Colonic mucosa (tissue), 4 donors: ENCODE measurements at places on chromosomes 1 and 21.

- DNase-seq = no peak
These were observed 85.0 kb upstream of the KCNJ15 start for GRCh38 chr21:38171723-38172344.

DNA sequence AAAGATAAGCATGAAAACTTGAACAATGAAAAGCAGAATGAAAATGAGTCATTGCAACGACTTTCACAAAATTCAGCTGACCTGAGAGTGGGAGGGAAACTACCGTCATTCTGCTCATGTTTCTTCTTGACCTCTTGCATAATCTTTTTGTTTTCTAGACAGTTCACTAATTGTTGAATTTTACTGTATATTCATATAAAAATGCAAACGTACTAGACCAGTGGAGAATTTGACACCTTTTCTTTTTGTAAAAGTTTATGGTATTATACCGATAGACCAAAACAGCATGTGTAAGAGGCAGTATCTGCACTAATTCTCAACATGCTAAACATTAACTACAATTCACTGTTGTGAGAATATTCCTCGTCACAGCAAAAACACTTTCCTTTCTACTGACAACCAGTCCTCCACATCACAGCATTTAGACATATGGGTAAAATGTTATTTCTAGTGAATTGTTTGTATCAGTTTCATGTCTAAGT lies 137.8 kb downstream of the GREM2 start:
- DNase-seq = no peak

DNA sequence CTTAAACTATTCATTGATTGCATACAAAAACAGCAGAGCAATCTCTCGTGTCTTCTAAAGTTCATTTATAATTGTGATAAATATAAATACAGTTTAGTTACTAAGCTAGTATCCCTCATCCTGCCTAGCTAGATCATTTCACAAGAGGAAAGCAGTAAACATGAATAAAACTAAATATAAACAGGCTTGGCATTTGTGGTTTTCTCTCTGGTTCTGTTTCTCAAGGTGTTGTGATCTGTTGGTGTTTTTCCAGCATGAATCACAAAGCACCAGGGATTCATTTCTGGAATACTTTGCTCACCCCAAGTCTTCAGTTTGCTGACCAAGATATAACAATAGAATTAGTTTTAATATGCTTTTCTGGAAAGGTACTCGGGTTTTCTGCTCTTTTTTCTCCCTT lies 32.7 kb upstream of the GLIS1 start:
- no peak for DNase-seq

DNA sequence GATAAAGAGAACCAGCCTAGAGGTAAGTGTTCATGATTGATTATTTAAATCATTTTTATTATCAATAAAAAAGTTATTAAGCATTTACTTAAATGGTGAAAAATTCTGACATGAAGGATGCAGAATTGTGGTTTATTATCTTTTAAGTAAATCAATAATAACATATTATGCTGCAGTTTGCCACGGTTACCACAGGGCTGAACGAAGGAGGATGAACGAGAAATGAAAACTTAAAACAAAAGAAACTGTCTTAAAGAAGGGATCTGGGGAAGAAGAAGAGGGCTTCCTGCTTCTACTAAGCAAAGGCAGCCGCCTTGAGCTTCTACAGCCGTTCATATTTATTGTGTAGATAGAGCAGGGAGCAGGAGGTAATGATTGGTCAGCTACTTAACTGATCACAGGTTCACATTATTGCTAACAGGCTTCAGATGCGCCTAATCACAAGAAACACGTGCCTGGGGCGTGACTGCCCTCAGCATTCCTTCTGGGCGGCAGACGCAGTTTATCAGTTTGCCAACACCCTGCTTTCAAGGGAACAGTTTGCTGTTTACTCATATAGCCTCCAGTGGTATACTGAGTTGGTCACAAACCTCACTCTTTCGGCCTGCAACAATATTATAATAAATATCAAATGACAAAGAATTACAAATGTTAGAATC lies 5.8 kb upstream of the FNBP1L start:
- peak; percentile 83 for DNase-seq

GRCh38 chr1:91505086-91505485 lies 4.4 kb downstream of the CDC7 start:
- no peak for DNase-seq

DNA sequence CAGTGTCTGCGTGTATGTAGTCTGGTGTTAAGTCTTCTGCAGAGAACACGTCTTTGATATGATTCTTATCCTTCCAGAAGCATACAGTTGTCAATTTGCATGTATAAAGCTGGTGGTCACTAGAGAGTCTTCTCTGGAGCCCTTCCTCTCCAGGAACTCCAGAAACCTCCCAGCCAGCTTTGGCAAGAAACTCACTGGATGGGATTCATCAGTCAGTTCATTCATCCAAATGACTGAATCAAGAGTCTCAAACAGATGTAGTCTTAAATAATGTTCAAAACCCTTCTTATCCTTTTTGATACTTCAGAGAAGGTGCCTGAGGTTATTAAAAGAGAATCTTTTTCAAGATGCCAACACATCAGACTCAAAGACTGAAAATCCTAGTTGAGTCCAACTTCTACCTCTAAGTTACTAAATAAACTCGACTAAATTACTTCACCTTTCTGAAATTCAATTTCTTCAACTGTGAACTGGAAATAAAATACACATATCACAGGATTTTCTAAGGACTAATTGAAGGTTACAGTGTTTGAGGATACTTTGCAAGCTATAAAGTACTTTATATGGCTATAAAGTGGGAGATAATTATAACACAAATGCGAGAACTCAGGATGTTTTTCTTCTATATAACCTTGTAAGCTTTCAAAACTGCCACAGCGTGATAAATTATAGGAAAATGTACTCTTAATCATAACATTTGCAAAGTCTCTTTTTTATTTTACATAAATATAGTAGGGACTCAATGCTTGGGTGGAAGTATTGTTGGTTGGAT lies 252.4 kb downstream of the FGGY start:
- DNase-seq = no peak

- no peak for DNase-seq
These were observed 21.6 kb upstream of the PCP4 start for GRCh38 chr21:39845571-39846130.

DNA sequence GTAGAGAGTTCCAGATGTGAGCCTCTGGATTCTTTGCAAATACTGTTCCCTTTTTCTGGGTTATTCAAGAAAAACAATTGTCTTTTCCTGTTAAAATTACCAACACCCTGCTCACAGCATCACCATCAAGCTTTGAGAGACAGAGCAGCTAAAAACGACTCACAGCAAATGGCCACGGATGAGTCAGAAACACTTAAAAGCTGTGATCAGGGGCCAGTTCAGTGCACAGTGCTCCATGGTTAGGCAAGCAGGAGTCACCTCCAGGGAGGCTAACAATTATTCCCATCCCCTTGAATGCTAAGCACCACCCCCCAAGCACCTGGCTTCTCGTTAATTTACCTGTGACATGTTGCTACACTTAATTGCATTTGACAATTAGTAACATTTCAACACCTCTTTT lies 128.4 kb upstream of the CAMK1G start:
- no peak for DNase-seq

DNA sequence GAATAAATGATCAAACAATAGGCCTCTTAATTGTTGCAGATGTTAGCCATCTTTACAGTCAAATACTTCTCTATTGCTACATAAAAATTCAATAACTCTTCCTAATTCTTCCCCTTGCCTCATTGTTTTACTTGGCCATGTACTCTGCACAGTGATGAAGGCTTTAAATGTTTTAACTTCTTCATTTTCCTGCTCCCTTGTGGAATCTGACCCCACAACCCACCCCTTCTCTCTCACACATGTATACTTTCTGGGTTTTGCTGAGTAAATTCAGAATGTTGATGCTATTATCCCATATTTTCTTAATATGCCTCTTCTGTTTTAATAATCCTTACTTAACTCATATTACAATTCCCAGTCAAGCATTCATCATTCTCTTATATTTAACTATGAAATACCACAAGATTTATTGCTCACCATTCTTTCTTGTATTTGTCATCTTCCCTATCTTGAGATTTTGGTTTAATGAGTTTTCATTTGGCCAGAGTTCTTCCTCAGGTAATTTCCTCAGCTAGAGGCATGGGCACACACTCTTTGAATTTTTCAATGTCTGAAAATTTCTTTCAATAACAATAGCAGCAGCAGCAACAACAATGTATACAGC lies 327.8 kb upstream of the USP24 start:
- DNase-seq = no peak

GRCh38 chr1:14292520-14292919 lies 306.0 kb upstream of the KAZN start:
- DNase-seq = no peak

GRCh38 chr1:62544570-62544969 lies 52.8 kb upstream of the ANGPTL3 start:
- no peak for DNase-seq

DNA sequence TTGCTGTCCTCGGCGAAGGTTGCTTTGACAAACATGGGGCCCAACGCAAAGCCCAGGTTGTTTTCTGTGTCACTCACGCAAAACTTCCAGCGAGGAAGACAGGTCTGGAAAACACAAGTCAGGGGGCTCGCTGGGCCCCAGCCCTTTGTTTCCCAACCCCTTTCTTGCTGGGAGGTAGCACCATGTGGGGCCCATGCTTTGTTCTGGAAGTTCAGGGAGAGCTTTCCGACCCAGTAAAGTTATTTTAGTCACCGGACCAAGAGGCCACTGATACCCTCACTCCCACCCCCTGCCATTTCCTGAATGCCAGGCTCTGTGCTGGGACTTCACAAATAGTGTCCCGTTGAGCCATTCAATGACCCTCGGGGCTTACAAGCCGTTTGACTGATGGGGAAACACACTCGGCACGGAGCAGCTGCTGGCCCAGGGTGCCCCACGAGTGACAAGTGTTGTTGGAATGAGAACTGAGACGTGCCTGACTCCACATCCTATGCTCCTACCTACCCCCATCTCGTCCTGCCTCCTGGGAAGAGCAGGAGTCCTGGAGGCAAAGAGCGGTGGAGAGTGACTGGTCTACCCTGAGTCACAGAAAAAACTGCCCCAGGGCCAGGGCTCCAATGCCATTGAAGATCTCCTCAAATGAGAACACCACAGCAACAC lies 52.0 kb downstream of the ECE1 start:
- DNase-seq = no peak

DNA sequence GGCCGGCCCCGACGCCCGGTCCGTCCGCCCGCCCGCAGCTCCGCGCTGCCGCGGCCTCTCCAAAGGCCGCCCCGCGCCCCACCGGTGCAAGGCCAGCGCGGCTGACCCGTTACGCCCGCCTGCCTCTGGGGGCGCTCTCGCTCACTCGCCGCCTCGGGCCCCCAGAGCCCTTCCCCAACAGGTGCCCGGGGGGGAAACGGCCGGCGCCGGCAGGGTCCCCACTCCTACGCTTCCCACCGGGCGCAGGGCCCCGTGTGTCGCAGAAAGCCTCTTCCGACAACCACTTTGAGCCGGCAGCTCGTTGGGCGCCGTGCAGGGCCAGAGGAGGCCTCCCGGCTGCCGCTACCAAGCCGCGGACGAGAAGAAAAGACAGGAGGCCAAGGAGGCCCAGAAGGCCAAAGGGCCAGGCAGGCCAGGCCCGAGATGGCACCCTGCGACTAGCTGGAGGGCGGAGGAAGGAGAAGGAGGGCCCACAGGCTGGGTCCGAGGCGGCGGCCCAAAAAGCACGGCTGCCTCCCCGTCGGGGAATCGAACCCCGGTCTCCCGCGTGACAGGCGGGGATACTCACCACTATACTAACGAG lies 64.9 kb upstream of the FCGR2A start:
- peak; percentile 68 for DNase-seq

GRCh38 chr1:239617731-239618130 lies 231.4 kb downstream of the CHRM3 start:
- DNase-seq = no peak
